ENCODE measurements at places on chromosomes 16 and 17.

GRCh38 chr17:29615492-29616299 is 7.0 kb downstream of the CORO6 start:
- peak; percentile 76 for DNase-seq

DNA sequence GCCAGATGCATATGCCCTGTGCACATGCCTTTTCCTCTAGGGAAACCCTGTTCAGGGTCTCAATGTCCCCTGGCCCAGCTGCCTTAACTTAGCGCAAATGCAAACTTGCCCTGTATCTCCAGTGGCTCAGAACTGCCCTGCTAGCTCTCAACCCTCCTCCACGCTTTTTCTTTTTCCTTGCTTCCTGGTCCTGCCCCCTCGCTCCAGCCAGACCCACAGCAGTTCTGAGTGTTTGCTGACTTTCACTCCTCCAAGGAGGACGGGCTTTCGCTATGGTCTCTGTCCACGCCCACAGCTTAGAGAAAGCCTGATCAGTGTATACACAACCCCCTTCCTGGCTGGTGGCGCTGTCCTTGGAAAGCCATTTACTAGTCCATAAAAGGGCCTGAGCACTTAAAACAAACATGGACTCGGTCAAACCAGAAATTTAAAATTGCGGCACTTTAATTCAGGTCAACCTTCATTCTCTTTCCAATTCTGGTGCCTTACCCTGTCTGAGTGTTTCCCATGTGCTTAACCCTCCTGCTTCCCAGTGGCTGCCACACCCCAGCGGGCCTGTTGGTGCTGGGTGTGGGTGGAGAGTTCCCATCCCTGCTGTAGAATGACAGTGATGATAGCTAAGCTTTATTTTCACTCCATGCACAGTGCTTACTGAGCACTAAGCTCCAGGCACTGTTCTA is 15.6 kb upstream of the TMEM98 start:
- DNase-seq = no peak

DNA sequence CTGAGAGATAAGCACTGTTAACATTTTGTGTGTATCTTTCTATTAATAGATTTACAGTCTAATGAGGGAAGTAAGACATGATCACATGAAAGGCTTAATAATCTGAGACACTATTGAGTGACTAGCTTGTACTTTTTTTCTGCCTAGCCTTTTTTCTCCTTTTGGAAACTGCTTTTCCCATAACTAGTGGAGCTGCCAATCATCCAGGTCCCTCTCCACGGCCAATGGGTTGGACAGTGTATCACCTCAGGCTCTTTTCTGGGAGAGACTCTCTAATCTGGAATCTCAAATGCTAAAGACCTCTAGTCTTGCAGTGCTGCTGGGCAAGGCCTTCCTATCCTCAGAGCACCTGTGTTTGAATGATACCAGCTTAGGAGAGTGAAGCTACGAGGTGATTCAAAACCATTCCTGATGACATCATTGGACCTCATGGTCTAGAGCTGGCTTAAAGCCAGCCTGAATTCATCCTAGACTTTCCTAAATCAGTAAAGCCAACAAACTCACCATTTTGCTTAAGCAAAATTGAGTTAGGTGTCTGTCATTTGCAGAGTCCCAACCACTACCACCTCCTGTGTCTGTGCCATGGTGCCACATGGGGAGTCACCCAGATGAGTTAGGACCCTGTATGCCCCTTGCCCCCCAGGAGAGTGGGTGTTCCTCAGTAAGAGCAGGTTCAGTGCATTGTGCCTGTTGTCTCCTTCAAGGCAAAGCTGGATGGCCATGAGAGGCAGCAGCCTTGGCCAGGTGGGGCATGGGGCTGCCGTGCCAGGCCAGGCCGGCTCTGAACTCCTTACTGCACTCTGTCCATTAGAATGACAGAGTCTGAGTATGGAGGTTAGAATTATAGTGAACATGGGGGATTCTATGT is 62.9 kb downstream of the SPECC1 start:
- DNase-seq = no peak

GRCh38 chr16:10308305-10309193 is 77.3 kb upstream of the ATF7IP2 start:
- DNase-seq = no peak

DNA sequence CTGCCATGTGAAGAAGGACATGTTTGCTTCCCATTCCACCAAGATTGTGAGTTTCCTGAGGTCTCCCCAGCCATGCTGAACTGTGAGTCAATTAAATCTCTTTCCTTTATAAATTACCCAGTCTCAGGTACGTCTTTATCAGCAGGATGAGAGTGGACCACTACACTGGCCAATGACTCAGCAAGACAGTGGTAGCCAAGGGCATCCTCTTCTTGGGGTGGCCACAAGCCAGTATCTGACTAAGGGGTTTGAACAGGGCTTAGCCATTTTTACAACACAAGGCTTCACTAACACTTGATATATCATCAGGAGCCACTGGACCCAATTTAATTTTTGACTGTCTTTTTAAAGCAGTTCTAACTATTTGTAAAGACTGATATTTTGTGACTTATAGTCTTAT is 21.1 kb upstream of the KRT24 start:
- no peak for DNase-seq

DNA sequence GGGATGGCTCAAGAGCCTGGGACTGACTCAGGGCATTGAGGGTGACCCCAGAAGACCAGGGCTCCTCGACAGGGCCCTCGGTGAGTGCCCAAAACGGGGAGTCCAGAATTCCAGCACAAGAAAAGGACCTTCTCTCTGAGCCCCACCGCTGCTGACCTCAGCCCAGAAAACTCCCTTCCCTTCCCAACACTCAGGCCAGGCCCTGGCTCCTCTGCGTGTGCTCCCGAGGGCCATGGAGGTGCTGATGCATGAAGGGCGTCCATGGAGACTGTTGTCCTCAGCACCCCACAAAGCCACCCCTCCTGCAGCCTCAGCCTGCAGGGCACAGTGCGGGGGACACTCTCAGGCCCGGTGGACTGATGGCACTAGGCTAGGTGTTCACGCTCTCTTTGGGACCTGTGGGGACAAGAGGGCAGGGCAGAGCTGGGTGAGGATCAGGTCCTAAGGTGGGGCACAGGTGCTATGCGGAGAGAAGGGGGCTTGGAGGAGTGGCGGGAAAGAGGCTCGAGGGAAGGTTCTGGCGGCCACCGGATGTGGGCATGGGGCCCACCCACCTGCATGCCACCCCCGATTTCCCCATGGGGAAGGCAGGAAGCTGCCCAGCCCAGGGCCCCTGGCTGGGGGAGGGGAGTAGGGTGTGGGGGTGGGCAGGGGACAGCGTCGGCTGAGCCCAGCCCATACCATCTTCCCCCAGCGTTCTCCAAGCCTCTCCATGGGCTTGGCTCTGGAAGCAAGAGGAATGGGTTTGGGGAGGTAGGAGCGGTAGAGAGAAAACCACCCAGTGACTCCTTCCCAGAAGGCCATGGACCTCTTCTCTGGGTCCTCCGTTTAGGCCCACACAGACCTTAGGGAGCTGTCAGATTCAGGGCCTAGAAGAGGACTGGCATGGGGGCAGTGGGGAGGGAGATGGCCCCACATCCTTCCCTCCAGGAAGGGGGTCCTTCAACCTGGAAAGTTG is 4.5 kb upstream of the TSPOAP1 start:
- DNase-seq = no peak

GRCh38 chr16:58684354-58685083 is at the start of gene SLC38A7:
SLC38A7 (minus strand) TSS chr16:58684770; CDS start chr16:58680126, 4,644 bp downstream.
- peak; percentile 60 for DNase-seq

DNA sequence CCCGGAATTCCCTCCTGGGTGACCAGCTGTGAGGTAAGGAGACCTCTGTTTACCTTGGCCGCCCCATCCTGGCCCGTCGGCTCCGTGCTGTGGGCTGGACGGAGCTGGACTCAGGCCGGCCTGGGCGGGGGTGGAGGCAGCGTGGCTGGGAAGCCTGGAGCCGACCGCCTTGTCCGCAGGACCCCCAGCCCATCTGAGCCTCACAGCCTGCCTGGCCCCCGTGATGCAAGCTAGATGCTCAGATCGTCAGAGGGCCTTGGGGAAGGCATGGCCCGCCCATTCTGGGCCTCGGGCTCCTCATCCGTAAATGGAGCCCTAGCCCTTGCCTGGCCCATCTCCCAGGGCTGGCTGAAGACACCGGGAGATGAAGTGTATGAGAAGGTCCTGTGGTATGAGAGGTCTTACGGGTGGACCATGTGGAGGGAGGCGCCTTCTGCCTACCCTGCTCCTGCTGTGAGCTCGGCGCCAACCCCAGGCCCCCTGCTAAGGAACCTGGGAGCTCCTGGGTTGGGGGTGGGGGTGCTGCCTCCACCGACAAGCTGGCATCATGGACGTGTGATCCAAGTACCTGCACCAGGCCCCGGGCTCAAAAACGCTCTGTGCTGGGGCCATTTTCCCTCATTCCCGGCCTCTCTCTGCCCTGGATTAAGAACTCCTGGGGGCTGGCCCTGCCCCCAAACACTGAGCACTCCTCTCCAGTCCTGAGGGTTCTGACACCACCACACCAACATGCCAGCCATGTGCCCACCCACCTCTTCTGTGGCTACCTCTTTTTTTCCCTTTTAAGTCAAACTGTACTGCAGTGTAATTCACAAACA is 5.4 kb upstream of the P2RX1 start:
- DNase-seq = no peak

- no peak for DNase-seq
Measured at GRCh38 chr16:4747906-4748681, 13.8 kb downstream of the DNAAF8 start.

GRCh38 chr16:73669535-73670274 is 621.8 kb upstream of the ZFHX3 start:
- DNase-seq = no peak

DNA sequence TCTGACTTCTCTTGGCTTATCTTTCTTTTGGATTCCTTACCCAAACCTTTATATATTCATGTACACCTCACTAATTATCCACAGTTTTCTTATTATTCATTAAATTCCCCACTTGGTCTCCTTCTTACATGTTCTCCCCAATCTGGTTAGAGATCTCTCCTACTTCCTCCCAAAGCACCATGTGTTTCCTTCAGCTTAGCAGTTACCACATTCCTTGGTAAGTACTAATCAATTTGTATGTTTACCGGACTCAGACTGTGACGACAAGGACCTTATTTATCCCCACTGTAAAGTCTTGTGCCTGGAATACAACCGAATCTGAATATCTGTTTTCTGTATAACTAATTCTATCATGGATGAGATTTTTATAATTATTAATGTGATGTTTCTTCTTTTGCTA is 389.5 kb downstream of the KCNJ2 start:
- no peak for DNase-seq

DNA sequence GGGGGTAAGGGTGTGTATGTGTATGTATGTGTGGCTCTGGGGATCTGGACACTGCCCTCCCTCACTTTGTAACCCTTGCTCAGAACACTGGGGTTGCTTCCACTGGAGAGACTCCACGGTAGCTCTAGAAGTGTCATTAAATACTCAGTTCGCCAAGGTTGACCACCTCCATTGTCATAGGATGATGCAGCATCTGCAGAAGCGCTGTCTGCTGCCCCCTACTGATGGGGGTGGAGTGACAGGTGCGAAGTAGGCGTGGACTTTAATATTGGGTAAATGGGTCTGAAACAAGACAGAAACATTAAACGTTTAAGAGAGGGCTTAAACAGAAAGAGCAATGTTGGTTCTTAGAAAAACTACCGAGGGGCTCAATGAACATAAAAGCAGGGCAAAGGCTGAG is 35.5 kb upstream of the STAC2 start:
- DNase-seq = no peak

DNA sequence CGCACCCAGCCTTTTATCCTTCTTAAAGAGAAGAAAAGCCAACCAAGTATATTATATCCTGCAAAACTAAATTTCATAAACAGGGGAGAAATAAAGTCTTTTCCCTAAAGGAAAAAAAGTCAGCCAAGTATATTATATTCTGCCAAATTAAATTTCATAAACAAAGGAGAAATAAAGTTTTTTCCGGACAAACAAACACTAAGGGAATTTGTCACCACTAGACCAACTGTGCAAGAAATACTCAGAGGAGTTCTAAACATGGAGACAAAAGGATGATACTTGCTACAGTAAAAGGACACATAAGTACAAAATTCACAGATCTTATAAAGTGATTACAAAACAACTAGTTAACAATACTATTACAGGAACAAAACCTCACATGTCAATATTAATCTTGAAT is 14.4 kb upstream of the CCL18 start:
- no peak for DNase-seq

Data from stimulated activated naive CD4-positive, alpha-beta T cell (primary cell).